ENCODE measurements at places on chromosomes 12 and 14. TPM values are rescaled to one million over a fixed set of nuclear protein-coding genes. Genes with fewer than 3 reads are reported as not detected.

GRCh38 chr12:3165078-3165980 is 88.2 kb downstream of the TSPAN9 start:
- DNase-seq, result no peak

GRCh38 chr14:36238666-36239363 is 62.3 kb upstream of the PTCSC3 start:
- DNase-seq, result peak; percentile 3

GRCh38 chr12:96457191-96457930 is 32.0 kb upstream of the CFAP54 start:
- no peak for DNase-seq

Gene C14orf132
- 3.4 TPM for total RNA-seq

GRCh38 chr12:101498252-101498651 is 23.1 kb downstream of the SPIC start:
- no peak for DNase-seq

Gene ACOT4
- 5.2 TPM for total RNA-seq

DNA sequence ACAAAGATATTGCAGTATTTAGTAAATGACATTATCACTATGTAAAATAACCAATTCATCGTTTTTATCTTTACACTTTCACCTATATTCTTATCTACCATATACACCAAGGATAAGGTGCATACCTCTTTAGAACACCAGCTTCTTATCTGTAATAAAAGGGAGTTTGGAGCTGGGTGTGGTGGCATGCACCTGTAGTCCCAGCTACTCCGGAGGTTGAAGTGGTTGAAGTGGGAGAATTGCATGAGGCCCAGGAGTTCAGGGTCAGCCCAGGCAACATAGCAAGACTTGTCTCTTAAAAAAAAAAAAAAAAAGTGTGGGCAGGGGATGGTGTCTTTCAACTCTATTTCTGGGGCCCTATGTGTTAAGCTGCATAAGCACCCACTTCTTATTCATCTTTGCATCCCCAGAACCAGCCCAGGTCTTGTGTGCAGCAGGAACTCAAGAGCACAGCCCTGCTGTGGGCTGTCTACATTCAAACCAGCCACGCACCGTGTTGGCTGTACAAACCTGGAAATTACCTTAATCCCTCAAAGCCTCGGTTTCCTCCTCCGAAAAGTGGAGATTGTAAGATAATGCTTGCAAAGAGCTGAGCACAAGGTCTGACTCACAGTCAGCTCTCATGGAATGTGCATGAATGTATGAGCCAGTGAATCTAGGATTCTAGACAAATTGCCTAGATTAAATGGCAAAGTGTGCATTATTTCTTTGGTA is 256.6 kb upstream of the FOXN3 start:
- DNase-seq, result peak; percentile 14
